ENCODE measurements at places on chromosomes 1 and 21.

DNA sequence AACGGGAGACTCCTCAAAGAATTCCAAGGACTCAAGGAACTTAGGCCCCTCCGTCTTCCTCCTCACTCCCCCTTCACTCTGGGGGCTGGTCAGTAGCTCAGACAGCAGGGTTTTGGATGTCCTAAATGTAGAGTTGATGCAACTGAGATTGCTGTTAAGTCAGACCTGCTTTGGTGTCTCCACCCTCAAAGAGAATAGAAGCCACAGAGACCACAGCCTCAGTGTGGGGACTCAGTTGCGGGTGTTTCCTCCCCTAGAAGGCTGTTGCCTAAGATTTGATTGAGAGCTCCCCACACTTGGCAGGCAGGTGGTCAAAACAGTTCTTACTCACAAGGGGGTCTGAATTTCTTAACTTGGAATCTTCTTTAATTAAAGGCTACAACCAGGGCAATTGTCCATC is 7.6 kb downstream of the MAN1C1 start:
- no peak for DNase-seq

DNA sequence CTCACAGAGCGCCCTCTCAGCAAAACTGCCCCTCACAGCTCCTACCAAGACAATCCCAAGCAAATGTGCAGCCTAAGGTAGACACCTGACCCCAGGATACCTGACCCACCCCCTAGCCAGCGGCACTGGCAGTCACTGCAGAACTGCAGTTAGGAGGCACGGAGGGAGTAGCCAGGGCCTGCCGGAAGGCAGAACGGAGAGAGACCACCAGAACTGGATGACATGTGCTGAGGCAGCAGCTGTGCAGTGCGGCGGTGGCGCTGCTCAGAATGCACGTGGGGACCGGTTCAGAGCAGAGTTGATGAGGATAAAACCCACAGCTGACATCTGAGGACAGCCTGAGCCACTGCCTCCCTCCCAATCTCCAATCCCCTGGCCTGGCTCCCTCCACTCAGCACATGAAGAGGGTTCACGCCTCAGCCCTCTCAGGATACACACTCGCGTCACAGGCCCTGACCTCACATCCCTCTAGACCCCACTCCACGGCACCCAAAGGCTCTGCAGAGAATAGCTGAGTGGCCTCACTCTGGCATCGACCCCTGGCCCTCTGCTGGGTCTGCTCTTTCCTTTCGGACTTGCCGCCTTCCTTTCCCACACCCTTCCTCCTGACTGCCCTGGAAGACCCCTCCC is 29.6 kb downstream of the UBE2G2 start:
- no peak for DNase-seq

- no peak for DNase-seq
Observed at GRCh38 chr1:221562542-221563475, 179.1 kb downstream of the DUSP10 start.

- DNase-seq: no peak
Observed at GRCh38 chr21:45072738-45073300, 1.6 kb upstream of the ADARB1 start.

GRCh38 chr1:111880881-111881837 is 108.3 kb downstream of the KCND3 start:
- no peak for DNase-seq

All from GM13977 (cell line).